ENCODE measurements at places on chromosomes 4 and X.
A peak's percentile ranks its signal among the peaks of the same experiment; 100 is the strongest.

DNA sequence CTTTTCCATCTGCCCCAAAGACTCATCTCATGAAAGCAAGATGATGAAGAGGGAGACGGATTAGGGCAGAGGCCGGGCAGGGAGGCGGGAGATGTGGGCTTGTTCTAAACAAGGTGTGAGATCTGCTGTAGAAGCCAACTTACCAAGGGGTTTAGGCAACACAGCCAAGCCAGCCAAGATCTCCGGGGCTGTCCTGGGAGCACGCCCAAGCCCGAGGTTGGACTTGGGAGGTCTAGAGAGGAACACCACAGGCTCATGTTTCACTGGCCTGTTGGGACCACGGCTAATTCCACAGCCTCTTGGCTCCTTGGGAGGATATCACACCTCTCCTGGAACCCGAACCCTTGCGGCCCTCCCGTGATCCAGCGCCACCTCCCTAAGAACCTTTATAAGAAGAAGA lies 171.4 kb downstream of the CRLF2 start:
- DNase-seq: no peak

GRCh38 chr4:19026281-19026680 lies 1004.7 kb upstream of the LCORL start:
- DNase-seq: no peak

DNA sequence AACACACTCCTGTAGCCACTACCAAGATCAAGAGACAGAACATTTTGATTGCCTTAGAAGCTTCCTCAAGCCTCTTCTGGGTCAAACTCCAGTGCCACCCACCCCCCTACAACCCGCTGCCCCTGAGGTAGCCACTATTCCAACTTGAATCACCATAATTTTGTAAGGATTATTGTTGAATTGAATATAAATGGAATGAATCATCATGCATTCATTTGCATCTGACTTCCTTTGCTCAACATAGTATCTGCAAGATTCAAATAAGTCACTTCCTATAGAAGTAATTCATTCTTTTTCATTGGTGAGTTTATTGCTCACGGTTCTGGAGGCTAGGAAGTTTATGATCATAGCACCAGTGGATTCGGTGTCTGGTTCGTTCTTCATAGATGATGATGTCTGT lies 364.2 kb downstream of the SLITRK2 start:
- no peak for DNase-seq

DNA sequence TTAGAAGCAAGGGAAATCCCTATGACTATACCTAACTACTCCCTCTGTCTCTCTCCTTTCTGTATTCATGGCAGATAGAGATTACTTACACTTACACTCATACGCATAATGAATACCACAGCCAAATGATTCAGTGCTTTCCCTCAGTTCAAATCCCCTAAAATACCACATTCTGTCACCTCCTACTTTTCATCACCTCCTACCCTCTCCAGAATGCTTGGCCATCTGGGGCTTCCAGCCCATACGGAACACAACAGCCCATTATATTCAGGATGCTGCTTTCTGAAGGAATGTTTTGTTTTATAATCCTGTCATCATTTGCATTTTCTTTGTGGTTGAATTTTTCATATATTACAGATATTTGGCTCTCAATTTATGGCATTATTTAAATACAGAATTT lies 361.6 kb downstream of the GRIA2 start:
- no peak for DNase-seq

GRCh38 chr4:161444626-161445025 lies 719.2 kb downstream of the FSTL5 start:
- DNase-seq: no peak

- DNase-seq: no peak
Measured at GRCh38 chrX:10367406-10367805, 210.6 kb downstream of the CLCN4 start.

DNA sequence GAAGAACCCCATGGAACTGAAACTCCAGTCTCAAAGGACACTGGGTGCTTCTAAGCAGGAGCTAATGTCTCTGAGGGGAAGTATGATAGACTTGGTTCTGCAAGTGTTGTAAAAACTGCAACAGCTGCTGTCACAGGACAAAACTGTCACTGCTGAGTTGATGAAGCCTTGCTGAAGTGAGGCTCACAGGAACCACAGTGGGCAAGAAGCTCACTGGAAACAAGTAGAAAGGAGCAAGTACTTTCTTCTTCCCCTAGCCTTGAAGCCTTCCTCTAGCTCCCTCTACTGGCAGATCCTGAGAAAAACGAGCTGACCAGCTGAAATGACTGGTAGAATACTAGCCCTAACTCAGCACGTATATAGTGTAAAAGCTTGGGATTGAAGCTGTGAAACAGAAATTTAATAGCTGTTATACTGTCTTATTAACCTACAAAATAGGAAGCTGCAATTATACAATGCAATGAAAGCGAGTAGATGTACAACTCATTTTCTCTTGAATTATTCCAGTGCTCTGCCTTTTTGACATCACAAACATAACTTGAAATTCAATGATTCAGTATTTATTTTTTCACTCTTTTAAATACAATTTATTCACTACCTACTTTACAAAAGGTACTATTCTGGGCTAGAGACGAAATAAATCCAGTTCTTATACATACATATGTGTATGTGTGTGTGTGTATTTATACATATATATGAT lies 91.4 kb downstream of the GABRB1 start:
- DNase-seq: peak; percentile 42

DNA sequence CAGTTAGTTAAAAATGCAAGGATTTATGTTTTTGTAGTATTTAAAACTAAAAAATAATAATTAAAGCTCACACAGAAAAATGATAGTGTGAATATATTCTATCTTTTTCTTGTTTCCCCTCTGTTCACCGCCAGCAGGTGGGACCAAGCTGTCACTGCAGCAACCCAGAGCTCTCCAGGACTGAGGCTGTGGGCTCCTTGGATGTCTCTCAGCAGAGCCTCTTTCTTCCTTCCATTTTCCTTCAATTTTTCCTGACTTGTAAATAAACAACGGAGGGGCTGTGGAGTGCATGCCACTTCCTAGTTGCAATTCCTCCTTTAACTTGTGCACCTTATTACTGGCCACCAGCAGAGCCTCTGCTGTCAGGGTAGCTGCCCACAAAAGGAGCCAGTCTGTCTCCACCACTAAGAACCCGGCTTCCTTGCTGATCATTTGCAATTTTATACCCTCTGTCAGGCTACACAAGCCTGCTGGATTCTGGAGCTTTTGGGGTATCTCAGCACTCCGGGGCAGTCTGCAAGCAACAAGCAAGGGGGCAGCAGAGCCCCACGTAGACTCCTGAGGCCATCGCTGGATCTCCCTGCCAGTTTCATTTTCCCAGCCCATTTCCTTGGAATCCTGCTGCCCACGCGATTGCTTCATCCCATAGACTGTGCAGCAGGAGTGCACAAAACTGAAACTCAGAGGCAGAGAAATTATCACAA lies 1467.4 kb downstream of the C4orf33 start:
- DNase-seq: no peak

GRCh38 chr4:114025176-114025777 lies 45.8 kb upstream of the ARSJ start:
- no peak for DNase-seq

Data from activated T-cell treated with anti-CD3 and anti-CD28 coated beads, Interleukin-2, amount 50 U/mL, for 72 hours (primary cell).